ENCODE measurements at places on chromosomes 2 and 18. TPM values are rescaled to one million over a fixed set of nuclear protein-coding genes. Genes with fewer than 3 reads are reported as not detected.

- DNase-seq = no peak
- H3K4me3 ChIP-seq = no peak overlapping the region
- no peaks in the 10 kb centered on the region for H3K36me3 ChIP-seq
- H3K27ac ChIP-seq = no peak overlapping the region
- H3K27me3 ChIP-seq = no peaks in the 10 kb centered on the region
Observed at GRCh38 chr2:1011985-1012384, 61.3 kb downstream of the SNTG2 start.

GRCh38 chr2:189131991-189132390 lies 47.6 kb downstream of the COL5A2 start:
- DNase-seq = no peak
- H3K27me3 ChIP-seq = no peaks in the 10 kb centered on the region

DNA sequence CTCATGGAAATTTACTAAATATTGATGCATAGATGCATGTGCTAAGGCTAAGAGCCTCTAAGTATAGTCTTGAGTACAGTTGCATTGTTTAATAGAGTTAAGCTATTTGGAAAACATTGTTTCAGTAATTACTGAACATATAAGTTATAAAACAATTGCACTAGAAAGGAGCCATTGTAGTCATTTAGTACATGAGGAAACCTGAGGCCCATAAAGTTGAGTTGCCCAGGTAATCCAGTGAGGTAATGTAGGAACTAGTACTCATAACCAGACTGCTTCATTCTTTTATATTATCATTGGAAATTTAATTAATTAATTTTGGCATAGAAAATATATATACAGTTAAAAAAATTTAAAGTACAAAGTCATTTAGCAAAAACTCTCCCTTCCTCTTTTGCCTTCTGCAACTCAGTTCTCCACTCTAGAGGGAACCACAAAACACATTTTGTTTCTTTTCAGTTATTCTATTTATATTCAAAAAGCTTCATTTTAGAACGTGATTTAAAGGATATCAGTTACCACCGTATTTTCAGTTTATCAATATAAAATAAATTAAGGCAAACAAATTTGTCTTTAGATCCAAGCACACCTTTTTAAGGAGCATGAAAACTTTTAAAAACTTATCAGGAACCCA lies 27.8 kb upstream of the TBR1 start:
- no peak overlapping the region for H3K4me3 ChIP-seq
- H3K36me3 ChIP-seq = peaks cover 60% of the 10 kb centered on the region
- DNase-seq = no peak
- H3K4me1 ChIP-seq = no peaks in the 10 kb centered on the region
- H3K27me3 ChIP-seq = no peaks in the 10 kb centered on the region

DNA sequence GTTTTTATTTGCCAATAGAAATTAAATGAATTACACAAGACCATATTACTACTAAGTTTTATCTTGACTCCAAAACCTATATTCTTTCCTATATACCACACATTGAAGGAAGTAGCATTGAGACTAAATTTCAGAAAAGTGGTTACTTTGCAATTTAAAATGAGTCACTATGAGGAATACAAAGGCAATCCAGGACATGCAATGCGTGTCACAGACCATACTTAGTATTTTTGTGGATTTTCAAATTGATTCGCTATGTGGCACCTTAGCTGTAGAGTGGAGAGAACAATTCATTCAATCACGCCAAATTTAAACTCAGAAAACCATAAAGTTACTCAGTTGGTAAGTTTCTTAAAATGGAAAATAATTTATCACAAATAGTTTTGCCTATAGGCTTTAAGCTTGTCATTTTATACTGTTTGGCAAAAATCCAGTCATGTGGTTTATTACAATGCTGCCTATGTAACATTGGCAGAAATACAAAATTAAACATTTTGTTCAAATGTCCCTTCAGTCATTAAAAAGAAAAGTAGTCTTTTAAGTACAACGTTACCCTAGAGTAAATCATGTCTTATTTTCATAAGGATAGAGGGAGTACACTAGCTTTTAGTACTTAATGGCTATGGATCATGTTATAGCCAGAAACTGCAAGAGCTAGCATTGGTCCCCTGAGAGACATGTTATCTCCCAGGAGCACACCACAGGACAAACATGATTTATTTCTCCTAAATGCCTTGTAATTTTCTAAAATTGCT lies 222.8 kb upstream of the CDH7 start:
- no peak overlapping the region for H3K4me3 ChIP-seq
- DNase-seq = no peak
- H3K36me3 ChIP-seq = no peaks in the 10 kb centered on the region
- no peaks in the 10 kb centered on the region for H3K27me3 ChIP-seq
- H3K4me1 ChIP-seq = no peaks in the 10 kb centered on the region

DNA sequence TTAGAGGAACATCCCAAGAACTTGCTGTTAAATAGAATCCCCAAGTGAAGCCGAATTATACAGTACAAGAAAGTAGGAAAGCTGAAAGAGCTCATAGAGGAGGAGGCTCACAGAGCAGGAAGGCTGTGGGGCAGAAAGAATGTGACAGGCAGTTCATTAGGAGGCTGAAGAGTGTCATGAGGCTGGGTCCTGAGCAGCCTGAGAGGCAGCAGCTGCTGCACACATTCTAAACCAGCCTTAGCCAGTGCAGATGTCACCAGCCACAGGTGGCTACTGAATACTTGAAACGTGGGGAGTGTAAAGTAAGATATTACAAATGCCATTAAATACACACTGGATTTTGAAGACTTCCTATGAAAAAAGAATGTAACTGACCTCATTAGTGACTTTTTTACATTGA lies 490.2 kb upstream of the KLHL29 start:
- no peak overlapping the region for H3K4me3 ChIP-seq
- H3K4me1 ChIP-seq = no peaks in the 10 kb centered on the region
- DNase-seq = no peak

GRCh38 chr18:58761241-58761969 lies 90.1 kb downstream of the MALT1 start:
- H3K27ac ChIP-seq = no peak overlapping the region
- no peaks in the 10 kb centered on the region for H3K4me1 ChIP-seq
- no peaks in the 10 kb centered on the region for H3K27me3 ChIP-seq
- no peaks in the 10 kb centered on the region for H3K36me3 ChIP-seq

GRCh38 chr2:46147626-46148368 lies 149.4 kb upstream of the EPAS1 start:
- H3K4me3 ChIP-seq = no peak overlapping the region
- peaks cover 16% of the 10 kb centered on the region for H3K36me3 ChIP-seq
- no peak overlapping the region for H3K27ac ChIP-seq

DNA sequence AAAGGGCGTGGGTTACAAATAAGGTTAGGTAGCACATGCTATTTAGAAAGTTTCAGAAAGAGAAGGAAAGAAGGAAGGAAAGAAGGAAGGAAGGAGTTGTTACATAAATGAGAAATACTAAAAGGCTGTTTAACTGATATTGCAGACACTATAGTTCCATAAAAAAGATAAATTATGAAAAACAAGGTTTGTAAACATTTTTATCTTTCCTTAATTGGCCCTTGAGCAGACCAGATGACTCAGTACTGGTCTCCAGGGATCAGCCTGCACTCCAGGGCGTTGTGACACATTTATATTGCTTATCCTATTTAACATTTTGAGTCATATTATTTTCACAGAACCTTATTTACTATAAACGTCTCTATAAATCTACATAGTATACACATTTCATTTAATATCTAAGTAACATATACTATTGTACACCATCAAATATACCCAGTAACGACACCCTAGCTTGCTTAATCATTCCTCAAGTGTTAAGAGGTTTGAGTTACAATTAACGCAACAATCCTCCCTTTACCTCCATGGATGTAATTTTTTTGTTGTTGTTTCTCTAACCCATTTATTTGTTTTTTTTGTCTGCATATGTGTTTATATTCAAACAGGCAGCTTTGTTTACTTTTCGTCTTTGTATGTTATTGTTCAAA lies 2.8 kb upstream of the RAB31 start:
- no peaks in the 10 kb centered on the region for H3K27me3 ChIP-seq
- 0 out of 2 replicates have a peak overlapping the region, but pooled peaks have one; percentile 8 for H3K27ac ChIP-seq
- DNase-seq = no peak
- no peaks in the 10 kb centered on the region for H3K4me1 ChIP-seq

Gene ERFE
- 1.3 TPM for polyA plus RNA-seq

Gene SLC14A1
- polyA plus RNA-seq = 2.4 TPM

Gene NT5C1B
- not detected for polyA plus RNA-seq

Gene SCN2A
- polyA plus RNA-seq = 7.3 TPM

Gene SIX3
- polyA plus RNA-seq = 0.67 TPM

Data from SK-N-SH (cell line).